ENCODE measurements at places on chromosomes 13 and 19.

DNA sequence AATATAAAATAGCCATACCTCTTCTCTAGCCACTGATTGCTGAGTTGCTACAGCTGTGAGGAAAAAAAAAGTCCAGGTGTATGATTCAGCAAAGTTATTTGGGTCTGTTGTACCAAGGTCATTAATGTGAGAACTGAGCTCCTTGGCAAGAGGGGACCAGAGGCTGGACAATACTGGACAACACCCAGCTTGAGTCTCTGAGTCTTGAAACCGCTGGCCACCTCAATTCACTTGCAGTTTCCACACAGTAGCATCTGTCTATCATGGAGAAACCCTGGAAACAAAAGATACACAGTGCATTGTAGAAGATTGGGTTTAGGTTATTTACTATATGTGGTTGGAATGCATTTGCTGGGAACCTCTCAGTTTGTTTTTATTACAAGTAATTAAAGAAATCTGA lies 60.4 kb downstream of the WDFY2 start:
- ATAC-seq: no peak

GRCh38 chr19:6070720-6071485 lies 39.4 kb downstream of the RFX2 start:
- ATAC-seq: no peak

- ATAC-seq: no peak
Measured at GRCh38 chr13:35909837-35910540, 221.2 kb downstream of the DCLK1 start.

DNA sequence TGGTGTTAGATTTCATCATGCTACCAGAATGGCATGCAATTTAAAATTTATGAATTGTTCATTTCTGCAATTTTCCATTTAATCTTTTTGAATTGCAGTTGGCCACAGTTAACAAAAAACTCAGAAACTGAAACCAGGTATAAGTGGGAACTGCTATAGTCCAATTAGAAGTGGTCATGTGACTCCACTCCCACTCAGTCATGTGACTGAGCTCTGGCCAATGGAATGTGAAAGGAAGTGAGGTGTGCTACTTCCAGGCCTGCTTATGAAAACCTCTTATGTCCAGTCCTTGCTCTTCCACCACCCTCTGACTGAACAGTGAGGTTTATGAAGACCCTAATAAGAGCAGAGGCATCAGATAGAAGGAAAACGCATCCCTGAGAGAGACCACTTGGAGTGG lies 47.0 kb downstream of the DLEU7 start:
- no peak for ATAC-seq

DNA sequence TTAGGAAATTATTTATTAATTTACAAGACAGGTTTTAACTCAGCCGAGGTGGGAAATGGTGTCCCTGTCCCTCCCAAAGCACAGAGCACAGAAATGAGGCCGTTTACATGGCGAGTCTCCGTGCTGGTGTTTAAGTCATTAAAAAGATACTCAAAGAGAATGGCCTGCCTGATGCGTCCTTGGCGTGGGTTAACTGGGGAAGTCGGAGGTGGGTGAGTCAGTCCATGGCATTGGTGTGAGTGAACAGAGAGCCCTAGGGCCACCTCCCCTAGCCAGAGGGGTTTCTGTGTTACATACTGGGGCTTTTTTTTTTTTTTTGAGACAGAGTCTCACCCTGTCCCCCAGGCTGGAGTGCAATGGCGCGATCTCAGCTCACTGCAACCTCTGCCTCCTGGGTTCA lies 3.9 kb downstream of the FEM1A start:
- no peak for ATAC-seq

- ATAC-seq: no peak
Measured at GRCh38 chr19:55227241-55228014, 1.1 kb downstream of the TMEM86B start.

- ATAC-seq: no peak
Measured at GRCh38 chr19:48450441-48450840, 4.7 kb downstream of the GRWD1 start.

GRCh38 chr19:31111741-31112140 lies 237.5 kb downstream of the TSHZ3 start:
- ATAC-seq: no peak

Data from esophagus mucosa (tissue), 1 donor.